ENCODE measurements at places on chromosomes 7 and 10.

- DNase-seq, result no peak
Measured at GRCh38 chr10:17061418-17061817, 68.2 kb downstream of the CUBN start.

GRCh38 chr10:43221419-43222209 lies 45.3 kb downstream of the RASGEF1A start:
- DNase-seq, result no peak

DNA sequence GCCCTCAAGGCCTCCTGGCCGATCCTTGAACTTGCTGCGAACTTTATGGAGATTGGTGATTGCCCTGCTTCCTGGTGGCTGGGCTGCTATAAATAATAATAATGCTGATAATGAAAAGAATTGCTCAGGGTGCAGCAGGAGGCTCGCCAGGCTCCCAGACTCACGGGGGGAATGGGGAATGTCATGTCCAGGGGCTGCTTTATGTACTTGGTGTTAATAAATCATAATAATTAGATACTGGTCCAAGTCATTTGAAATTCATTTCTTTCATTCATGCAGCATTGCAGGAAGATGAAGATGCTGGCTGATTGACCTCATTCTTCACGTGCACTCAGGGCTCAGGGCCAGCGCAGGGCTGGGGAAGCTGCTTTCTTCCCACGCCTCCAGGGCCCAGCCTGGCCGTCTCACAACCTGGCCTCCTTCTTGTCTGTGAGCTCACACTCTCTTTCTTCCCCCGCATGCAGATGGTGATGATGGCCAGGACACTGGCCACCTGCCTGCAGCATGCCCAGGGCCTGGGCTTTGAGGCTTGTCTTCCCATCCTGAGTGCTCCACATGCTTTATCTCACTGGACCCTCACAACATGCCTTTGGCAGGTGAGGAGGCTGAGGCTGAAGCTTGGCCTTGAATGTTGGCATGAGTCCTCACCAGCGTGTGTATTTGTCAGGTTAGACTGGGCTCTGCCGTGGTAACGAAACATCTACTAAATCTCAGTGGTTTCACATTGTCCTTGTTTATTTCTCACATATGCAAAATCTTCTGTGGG lies 138.4 kb upstream of the TNS3 start:
- no peak for DNase-seq

DNA sequence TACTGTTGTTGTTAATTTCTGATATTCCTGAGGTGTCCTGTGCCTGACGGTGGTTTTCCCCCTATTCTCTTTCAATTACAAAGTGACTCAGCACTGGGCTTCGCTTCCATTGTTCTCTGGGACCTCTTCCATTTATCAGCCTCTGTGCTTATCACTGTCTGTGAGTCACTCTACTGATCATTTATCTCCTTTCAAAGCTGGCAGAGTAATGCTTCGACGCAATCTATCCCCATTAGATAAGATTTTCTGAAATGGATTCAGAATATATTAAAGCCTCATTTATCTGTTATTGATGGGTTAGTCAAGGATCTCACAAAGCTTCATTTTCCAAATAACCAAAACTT lies 679.2 kb downstream of the SDK1 start:
- DNase-seq, result no peak

GRCh38 chr7:157405914-157406810 lies 69.4 kb downstream of the DNAJB6 start:
- DNase-seq, result no peak

DNA sequence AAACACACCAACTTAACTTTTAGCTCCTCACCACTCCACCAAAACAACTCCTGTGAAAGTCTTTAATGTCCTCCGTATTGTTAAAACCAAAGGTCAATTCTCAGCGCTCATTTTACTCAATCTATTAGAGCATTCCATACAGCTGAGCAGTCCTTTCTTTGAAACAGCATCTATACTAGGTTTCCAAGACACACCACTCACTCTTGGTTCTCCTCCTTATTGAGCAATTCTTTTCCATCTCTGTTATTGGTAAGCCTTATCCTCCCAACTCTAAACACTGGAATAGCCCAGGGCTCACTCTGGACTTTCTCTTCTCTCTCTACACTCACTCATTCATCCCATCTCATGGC lies 34.9 kb downstream of the COA1 start:
- no peak for DNase-seq

DNA sequence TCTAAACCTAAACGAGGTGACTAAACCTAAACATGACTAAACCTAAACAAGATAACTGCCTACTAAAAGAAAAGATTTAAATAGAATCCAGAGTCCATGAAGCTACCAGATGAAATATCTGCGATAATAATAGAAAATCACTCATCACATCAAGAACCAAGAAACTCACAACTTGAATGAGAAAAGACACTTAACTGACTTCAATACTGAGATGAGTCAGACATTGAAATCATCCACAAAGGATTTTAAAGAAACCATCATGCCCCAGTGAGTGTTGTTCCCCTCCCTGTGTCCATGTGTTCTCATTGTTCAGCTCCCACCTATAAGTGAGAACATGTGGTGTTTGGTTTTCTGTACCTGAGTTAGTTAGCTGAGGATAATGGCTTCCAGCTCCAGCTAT lies 416.0 kb downstream of the CALN1 start:
- no peak for DNase-seq

GRCh38 chr10:79982362-79982800 lies 33.5 kb upstream of the SFTPD start:
- no peak for DNase-seq

- DNase-seq, result no peak
Measured at GRCh38 chr7:2821842-2822507, 22.1 kb downstream of the GNA12 start.

DNA sequence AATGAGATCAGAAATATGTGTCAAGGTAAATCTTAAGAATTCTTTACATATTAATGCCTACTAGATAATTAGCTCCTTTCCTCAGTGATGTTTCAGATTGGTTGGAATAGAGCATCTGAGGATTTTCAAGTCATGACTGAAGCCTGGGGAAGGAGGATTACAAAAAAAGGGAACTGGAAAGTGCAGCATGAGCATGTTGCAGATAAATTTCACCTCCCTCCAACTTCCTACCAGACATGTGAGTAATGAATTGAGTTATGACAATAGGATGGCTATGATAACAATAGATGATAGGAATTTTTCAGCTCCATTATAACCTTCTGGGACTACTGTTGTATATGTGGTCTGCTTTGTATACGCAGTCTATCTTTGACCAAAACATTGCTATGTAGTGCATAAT lies 104.2 kb upstream of the RAB18 start:
- DNase-seq, result no peak

DNA sequence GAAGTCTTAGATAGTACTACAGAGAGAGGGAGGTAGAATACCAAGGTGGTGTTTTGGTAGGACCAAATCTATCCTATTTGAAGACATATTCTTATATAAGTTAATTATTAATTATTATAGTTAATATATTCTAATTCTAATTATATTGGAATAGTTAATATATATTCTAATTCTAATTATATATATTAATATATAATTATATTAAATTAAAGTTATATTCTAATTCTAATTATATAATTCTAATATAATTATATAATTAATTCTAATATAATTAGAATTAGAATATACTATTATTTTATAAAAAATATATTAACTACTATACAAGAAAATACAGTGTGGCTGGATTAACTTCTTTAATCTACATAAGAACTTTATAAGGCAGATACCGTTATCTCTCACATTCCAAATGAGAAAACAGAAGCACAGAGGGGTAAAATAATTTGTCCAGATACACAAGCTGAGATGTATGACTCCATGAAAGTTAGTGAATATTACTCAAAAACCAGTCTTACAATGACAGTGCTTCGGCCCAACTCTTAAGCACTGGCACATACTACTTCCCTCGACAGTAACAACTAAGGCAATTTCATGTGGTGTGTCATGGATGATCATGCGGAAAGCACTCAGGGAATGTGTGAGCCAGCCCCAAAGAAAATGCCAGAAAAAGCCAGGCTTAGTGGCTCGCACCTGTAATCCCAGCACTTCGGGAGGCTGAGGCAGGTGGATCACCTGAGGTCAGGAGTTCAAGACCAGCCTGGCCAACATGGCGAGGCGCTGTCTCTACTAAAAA lies 42.6 kb downstream of the TYW1B start:
- DNase-seq, result no peak

GRCh38 chr7:116209561-116210070 lies 723 bp upstream of the TES start:
- no peak for DNase-seq

DNA sequence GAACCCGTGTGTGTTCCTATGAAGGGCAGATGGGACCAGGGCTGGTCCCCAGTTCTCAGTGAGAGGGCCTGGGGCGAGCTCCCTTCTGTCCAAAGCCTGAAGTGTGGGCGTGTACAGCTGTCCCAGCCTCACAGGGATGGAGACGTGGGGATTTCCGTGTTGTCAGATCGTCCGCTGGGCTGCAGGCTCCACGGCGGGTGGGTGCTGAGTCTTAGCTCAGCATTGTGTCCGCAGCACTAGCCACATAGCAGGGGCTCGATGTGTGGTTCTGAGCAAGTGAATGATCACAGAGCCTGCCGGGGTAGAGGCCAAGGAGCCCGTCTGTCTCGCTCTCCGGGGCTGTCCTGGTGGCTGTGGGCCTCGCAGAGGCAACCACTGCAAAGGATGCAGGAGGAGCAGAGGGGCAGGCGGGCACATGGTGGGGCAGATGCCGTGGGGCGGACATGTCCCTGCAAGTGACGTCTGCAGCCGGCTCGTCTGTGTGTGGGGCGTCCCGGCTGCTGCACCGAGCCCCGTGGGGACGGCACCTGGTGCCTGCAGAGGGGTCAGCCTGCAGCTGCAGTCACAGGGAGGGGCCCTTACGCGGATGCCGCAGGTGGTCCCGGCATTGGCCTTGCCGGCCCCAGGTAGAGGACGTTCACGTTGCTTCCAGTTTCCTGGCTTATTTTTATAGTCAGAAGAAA lies 30.9 kb downstream of the FAM20C start:
- DNase-seq, result no peak

GRCh38 chr10:15168291-15168785 lies at the start of gene NMT2:
TSS of gene NMT2 (minus strand) at chr10:15168693. CDS start at chr10:15168612, 81 bp downstream.
- DNase-seq, result no peak

- DNase-seq, result no peak
Measured at GRCh38 chr7:102097601-102098161, 189.0 kb upstream of the SH2B2 start.

- no peak for DNase-seq
Measured at GRCh38 chr7:42429339-42429738, 192.3 kb upstream of the GLI3 start.

DNA sequence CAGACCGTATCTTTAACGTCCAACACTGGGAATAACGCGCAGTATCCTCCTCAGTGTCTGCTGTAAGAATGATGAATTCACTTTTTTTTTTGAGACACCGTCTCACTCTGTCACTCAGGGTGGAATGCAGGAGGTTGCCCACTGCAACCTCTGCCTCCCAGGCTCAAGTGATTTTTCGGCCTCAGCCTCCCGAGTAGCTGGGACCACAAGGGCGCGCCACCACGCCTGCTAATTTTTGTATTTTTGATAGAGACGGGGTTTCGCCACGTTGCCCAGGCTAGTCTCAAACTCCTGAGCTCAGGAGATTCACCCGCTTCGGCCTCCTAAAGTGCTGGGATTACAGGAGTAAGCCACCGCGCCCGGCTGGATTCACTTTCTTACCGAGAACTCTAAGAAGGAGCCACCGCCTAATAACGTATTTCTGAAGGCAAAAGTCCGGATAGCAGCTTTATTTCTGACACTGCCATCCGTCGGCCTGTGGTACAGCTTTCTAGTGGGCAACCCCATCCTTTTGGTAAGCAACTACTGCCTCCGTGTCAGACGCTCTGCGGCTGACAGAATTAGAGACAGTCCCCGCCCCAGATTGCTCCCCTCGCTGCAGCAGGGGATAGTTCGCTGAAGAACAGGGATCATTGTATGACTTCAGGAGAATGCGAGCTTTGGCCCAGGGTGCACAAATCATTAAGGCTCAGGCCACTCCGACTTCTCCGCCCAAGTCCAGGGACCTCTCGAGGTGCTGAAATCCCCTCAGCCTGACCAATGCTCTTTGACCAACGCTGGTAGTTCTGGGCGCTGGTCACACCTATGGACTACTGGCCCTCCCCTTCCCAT lies 662 bp downstream of the POLR3A start:
- DNase-seq, result no peak

DNA sequence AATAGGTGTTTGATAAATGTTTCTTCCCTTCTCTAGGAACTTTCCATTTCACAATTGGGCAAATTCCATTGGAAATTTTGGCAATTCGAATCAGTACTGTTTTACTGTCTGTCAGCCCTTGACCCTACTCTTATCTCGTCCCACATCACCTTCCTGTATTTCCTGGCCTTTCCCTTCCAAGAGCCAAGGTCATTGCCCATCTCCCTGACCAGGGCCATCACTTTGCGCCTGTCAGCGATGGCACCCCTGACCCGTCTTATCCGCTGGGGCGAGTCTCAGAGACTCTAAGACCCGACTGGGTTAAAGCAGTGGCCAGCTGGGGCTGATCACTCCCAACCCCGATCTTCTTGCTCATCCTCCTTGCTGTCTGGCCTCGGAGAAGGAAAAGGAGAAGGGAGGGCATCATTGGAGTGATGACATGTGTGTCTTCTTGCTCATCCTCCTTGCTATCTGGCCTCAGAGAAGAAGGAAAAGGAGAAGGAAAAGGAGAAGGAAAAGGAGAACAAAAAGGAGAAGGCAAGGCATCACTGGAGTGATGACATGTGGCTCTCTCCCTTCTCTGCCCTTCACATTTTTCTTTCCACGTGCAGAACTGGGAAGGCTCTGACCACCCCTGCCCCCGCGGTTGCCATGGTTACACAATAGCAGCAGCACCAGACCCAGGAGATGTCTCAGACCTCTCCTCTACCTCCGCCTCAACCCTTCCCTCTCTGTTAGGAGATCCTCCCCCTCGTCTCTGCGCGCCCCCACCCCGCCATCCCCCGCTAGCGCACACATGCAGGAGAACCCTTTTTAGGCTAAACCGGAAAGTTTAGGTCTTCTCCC lies 2.0 kb downstream of the SEMA3D start:
- DNase-seq, result no peak

DNA sequence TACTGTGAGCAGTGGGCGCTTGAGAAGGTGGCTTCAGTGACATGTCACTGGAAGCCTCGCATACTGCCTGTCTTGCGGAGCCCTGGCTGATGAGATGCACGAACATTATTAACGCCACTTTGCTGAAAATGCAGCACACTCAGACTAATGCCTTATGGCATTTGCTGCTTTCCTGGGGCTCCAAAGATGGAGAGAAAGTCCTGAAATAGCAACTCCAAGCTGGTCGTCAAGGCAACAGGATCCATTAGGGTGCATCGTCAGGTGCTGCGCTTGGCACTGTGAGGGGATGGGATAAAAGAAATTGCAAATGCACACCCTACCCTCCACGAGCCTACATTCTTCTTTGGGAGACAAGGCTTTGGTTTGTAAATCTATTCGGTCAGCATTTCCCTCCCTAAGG lies 592.5 kb downstream of the TYW1 start:
- DNase-seq, result no peak
